ENCODE measurements at places on chromosomes 7 and 10.

DNA sequence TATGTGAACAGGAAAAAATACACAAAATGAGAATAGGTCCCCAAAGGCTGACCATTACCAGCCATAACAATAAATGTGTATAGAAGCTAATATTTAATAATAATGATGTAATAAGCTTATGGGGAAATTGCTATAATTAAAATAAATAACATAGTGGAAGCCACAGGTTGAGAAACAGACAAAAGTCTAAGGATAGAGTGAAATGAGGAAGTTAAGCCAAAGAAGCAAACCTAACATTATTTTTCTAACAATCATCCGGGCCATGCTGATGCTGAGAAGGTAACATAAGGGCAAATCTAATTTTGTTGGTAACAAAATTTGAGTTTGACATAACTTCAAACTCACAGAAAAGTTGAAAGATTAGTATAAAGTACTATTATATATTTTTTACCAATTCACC, 115.9 kb downstream of the MICU1 start:
- DNase-seq, result no peak

- DNase-seq, result no peak
These were observed 38.3 kb upstream of the DLG5 start for GRCh38 chr10:77964811-77965210.

- DNase-seq, result no peak
These were observed 17.1 kb downstream of the ARHGAP21 start for GRCh38 chr10:24706479-24707118.

- DNase-seq, result no peak
These were observed 33.9 kb downstream of the ENTPD1 start for GRCh38 chr10:95789902-95790301.

DNA sequence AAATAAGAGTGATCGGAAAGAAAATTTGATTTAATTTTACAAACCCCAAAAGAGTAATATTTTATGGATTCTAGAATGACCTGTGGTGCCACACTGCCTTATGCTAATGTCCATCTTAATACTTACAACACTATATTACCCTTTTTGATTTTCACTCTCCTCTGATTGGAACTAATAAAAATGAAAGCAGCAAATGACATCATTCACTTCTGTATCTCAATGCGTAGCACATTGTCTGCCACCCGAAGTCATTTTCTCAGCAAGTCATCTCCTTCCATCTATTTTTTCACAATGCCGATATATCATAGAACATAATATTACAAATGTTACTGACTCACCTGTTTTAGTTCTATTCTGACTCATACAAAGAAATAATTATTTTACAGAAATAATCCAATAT, 127.5 kb upstream of the PCLO start:
- DNase-seq, result no peak

- no peak for DNase-seq
These were observed 17.1 kb downstream of the URGCP start for GRCh38 chr7:43888993-43889945.

- DNase-seq, result no peak
These were observed 21.5 kb downstream of the CTAGE6 start for GRCh38 chr7:143735962-143736361.

DNA sequence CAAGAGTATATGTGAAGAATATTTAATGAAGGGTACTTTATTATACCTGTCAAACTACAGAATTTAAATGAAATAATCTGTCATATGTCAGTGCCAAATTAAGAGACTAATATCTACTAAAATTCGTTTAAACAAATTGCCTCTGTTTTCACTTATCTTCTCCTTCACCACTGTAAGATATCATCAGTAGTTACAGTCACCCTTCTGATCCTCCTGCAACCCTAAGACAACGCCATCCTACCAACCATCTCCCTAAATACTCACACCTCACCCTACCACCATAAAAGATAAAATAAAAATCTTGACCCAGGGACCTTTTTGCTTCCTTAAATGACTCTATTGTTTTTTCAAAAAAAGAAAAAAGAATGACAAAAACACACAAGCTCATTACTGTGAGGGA, 20.8 kb downstream of the EZH2 start:
- no peak for DNase-seq

GRCh38 chr7:1939434-1940401, 269.6 kb downstream of the ELFN1 start:
- peak; percentile 65 for DNase-seq

DNA sequence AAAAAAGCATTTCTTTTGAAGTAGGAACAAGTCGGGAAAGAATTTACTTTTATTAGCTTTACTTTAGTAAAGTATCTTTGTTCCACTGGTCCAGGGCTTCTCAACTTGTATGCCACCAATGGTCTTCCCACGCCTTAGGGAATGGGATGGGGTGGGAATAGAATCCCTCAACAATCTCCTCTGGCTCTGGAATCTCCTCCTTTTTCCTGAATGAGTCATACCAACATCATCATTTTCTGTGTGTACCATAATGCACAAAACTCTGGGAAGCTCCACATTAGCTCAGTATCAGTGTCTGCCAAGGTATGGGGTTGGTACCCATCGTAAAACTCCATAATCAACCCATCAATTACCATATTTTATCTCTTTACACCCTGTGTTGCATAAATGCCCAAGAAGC, 159.4 kb upstream of the BMPER start:
- no peak for DNase-seq
